Mucosa of gallbladder (tissue), 1 donor: ENCODE measurements at places on chromosomes 2 and 18. TPM values are rescaled to one million over a fixed set of nuclear protein-coding genes. Genes with fewer than 3 reads are reported as not detected.

SAP130 gene
- 22.0 TPM for total RNA-seq

MYCN gene
- 1.4 TPM for total RNA-seq

CPS1 gene
- 5.5 TPM for total RNA-seq

PCARE gene
- not detected for total RNA-seq

SLC16A14 gene
- total RNA-seq, result 8.8 TPM

TUBA3E gene
- total RNA-seq, result not detected

YWHAQ gene
- total RNA-seq, result 250 TPM

BMP10 gene
- total RNA-seq, result not detected

ALPG gene
- total RNA-seq, result not detected

GREB1L gene
- 0.40 TPM for total RNA-seq

SATB2 gene
- 6.4 TPM for total RNA-seq

PLEKHB2 gene
- total RNA-seq, result 71.4 TPM

MARCHF4 gene
- 0.09 TPM for total RNA-seq

MGAT4A gene
- total RNA-seq, result 34.4 TPM

ZNF532 gene
- total RNA-seq, result 58.7 TPM

REEP1 gene
- 21.2 TPM for total RNA-seq

UCN gene
- 3.1 TPM for total RNA-seq

CCDC88A gene
- 21.9 TPM for total RNA-seq

AKAIN1 gene
- total RNA-seq, result not detected

CHRNG gene
- total RNA-seq, result not detected

C2orf74 gene
- 17.2 TPM for total RNA-seq

ZDBF2 gene
- total RNA-seq, result 8.7 TPM

TMEM237 gene
- 13.5 TPM for total RNA-seq

TGFA gene
- 51.0 TPM for total RNA-seq

ABCG5 gene
- total RNA-seq, result 3.1 TPM

ZNF638 gene
- 102 TPM for total RNA-seq

CABYR gene
- 3.0 TPM for total RNA-seq

FARSB gene
- 12.1 TPM for total RNA-seq

RALBP1 gene
- 53.1 TPM for total RNA-seq

EML4 gene
- 111 TPM for total RNA-seq

SCN1A gene
- not detected for total RNA-seq

CLHC1 gene
- total RNA-seq, result 20.1 TPM

ST8SIA5 gene
- 0.29 TPM for total RNA-seq

CYBRD1 gene
- total RNA-seq, result 126 TPM

APCDD1 gene
- total RNA-seq, result 170 TPM

UGT1A8 gene
- total RNA-seq, result 26.4 TPM

FOXD4L1 gene
- 0.17 TPM for total RNA-seq

OTOS gene
- not detected for total RNA-seq

HJURP gene
- 1.9 TPM for total RNA-seq

HNRNPLL gene
- 51.9 TPM for total RNA-seq
